ENCODE measurements at places on chromosomes 7 and 10. TPM values are rescaled to one million over a fixed set of nuclear protein-coding genes. Genes with fewer than 3 reads are reported as not detected.

GRCh38 chr10:112202561-112203241 is 19.1 kb upstream of the GPAM start:
- DNase-seq, result no peak

GRCh38 chr7:113207441-113207840 is 89.1 kb upstream of the SMIM30 start:
- DNase-seq, result no peak

DNA sequence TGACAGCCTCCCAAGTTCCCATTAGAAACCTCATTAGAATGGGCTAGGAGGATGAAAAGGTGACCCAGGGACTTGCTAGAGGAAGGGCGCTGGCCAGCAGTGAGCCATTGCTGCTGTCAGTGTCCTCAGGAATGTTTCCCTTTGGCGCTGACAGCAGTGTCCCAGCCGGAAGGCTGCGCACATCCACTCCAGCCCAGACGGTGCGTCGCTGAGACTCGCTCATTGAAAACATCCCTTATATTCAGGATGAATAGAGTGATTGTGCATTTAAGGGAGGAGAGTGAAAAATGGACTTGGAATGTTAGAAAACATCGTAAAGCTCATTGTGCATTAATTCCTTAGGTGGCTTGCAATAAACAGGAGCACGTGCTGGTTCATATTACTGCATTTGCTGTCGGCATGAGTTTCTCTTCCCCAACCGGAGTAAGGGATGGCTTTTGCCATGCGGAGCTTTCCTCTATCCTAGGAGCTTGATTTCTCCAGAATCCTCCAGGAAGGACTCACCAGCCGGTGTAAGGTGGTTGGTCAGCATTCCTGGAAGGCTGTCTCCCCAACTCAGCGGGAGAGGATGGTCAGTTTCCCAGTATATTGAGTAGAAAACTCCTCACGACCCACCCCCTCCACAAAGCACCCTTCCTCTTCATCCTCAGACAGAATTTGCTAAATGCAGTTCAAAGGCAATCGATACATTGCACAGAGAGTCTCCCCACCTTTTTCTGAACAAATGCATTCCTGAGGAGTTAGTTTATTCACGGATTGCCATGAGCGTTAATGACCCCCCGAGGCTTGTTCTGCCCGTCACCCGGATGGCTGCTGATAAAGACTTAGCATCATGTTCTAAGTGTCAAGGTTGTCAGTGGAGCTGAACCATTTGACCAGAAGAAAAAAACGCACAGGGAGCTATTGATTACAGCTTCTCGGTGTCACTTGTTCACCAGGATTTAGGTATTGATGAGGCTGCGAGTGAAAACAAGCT is 201.8 kb downstream of the EBF3 start:
- DNase-seq, result no peak

GRCh38 chr10:47031211-47031900 is 120.1 kb downstream of the PTPN20 start:
- no peak for DNase-seq

- no peak for DNase-seq
These were observed 102.9 kb upstream of the FAM20C start for GRCh38 chr7:89232-90019.

DNA sequence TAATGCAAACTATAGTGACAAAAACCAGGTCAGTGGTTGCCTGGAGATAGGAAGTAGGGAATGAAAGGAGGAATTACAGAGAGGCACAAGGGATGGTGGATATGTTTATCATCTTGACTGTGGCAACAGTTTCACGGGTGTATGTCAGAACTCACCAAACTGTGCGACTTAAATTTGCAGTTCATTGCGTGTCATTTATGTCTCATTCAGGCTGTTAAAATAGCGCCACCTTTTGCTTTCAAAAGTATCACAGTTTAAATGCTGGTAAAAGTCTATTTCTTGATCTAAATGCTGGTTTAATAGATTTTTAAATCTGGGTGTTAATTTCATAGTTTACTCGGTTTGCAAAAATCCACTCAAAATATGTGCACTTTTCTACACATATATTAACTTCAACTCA is 51.0 kb downstream of the PTTG1IP2 start:
- peak; percentile 68 for DNase-seq

- no peak for DNase-seq
These were observed 500 bp downstream of the FAM107B start for GRCh38 chr10:14774214-14774580.

DNA sequence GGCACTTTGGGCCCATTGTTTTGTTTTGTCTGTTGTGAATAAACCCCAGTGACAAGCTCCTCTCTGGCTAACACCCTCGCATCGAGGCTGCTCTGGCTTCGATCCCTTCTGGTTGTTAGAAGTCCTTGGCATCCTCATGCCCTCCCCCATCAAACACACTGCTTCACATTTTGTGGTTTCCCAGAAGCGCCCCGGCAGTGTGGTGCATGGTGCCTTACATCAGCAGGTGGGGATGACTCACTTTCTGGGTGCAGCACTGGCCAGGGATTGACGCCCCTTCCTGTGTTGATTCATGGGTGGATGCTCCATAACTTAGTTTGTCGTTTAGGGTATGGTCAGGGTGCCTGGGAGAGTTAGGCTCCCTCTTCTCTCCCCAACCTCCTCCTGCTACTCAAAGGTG is 51.4 kb downstream of the PLPP4 start:
- no peak for DNase-seq

DNA sequence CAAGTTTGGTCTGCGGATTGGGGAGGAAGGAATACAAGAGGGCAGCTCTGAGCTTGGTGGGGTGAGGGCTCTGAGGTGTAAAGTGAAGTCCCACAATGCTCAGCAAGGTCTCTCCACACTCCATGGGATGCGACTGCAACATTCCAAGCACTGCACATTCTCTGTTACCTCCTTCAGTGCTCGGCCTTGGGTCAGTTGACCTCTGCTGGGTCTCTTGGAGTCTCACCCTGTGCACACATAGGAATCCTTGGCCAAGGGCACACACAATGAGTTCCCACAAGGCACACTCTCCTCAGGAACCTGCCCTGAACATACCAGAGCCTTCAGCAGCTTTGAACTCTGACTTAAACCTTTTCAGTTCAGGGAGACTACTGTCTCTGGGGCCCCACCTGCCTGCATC is 2.4 kb upstream of the WDFY4 start:
- DNase-seq, result no peak

- DNase-seq, result no peak
These were observed 281.9 kb downstream of the EXOC4 start for GRCh38 chr7:133534816-133535215.

- no peak for DNase-seq
These were observed 11.1 kb upstream of the PRKG1 start for GRCh38 chr10:51063166-51063565.

GRCh38 chr10:128499956-128500355 is 373.7 kb upstream of the MKI67 start:
- DNase-seq, result no peak

DNA sequence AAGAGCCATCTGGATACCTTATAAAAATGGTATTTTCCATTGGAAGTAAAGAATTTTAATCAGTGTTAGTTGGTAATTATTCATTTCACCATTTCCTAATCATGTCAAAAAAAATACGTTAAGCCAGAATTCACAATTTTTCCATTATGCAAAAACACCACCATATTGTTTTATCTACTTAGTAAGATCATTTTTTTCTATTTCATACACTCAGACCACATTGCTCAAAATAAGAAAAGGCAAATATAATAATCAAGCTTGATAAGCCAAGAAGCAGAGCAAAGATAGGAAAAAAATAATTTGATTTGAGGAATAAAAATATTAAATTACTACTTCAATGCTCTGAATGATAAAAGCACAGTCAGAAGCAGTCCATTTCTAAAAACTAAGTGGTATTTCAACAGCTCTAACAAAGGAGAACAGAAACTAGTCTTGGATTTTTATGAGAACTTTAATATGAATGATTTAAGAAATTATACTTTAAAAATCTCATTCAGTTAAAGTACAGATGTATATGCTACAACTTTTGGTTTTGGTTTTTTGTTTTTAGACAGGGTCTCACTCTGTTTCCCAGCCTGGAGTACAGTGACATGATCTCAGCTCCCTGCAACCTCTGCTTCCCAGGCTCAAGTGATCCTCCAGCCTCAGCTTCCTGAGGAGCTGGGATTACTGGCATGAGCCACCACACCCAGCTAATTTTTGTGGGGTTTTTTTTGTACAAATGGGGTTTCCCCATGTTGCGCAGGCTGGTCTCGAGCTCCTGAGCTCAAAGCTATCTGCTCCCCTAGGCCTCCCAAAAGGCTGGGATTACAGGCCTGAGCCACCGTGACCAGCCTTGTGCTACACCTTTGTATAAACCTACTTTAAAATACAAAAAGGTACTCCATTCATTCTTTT is 46.6 kb downstream of the LRRN3 start:
- DNase-seq, result no peak

- no peak for DNase-seq
These were observed 98.3 kb downstream of the KCNMA1 start for GRCh38 chr10:77539147-77539935.

GRCh38 chr7:107937531-107937930 is 46.5 kb downstream of the DLD start:
- DNase-seq, result no peak

DNA sequence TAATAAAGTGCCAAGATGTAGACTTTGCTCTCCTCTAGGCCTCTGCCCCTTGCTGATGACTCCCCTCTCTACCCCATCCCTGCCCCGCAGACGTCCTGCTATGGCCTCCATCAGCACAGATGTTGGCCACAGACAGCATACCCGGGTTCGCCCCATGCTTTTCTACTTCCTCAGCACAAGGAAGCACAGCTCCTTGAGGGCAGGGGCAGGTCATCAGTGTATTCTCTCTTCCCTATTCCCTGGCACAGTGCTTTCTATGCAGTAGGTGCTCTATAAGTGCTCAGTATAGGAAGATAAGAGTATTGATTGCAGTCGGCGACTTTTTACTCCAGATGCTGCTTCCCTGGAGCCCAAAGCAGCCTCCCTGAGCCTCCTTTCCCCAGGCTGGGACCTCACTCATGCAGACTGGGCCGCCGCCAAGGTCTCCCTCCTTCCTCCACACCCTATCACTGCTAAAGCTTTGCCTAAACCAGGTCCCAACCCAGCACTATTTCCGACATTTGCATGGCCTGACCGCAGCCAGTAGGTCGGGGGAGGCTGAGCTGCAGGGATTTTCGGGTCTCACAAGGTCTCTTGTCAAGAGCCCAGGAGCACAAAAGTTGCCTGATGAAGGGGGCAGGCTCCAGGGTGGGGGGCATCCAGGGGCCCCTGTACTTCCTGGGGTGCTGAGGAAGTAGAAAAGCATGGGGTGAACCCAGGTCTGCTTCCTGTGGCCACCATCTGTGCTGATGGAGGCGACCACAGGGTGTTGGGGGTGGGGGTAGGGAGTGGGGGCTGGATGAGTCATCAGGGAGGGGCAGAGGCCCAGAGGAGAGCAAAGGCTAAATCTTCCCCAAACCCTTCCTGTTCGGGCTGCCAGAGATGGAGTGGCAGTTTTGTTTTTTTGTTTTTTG is 8.0 kb downstream of the CALHM3 start:
- DNase-seq, result no peak

- peak; percentile 67 for DNase-seq
These were observed 2.0 kb downstream of the ZMIZ1 start for GRCh38 chr10:79070606-79071395.

DNA sequence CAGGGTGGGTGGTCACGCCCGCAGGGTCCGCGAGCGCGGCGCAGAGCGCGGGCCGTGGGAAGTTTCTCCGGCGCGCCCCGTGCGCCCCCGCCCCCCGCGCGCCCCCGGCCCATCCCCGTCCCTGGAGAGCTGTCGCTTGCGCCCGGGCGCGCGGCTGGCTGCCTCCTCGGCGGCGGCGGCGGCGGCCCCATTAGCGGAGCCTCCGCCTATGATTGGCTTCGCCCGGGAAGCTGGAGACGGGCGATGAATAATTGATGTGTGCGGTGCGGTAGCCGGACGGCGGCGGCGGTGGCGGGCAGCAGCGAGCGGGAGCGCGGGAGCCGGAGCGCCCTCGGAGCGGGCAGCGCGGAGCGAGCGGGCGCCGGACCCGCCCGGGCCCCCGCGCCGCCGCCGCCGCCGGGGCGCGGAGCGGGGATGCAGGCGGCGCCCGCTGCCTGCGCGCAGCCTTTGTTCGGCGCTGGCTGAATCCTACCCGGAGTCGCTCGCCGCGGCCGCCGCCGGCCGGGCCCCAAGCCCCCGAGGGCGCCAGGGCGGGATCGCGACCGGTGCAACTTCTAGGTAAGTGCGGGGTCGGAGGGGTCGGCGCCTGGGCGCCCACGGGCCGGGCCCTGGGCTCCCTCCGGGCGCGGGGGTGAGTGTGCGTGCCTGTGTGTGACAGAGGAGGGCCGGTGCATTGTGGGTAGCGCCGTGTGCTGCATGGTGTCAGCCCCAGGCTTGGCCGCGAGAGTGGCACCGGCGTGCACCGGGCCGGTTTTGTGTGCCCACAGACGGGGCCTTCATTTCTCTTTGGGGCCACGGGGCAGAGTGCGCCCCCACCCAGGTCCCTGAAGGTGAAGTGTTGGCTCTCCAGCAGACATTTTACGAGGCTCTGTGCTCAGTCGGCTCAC is 103.8 kb upstream of the PPIF start:
- no peak for DNase-seq

PTF1A gene
- not detected for total RNA-seq

RINT1 gene
- total RNA-seq, result 12.8 TPM

GNAI1 gene
- total RNA-seq, result 26.4 TPM

PON3 gene
- 0.77 TPM for total RNA-seq

EN2 gene
- 0.75 TPM for total RNA-seq

HYAL4 gene
- total RNA-seq, result not detected

GJC3 gene
- total RNA-seq, result not detected

SKIDA1 gene
- total RNA-seq, result 1.3 TPM

NUPR2 gene
- not detected for total RNA-seq

HBP1 gene
- 29.4 TPM for total RNA-seq

TMEM176B gene
- not detected for total RNA-seq

JCAD gene
- 19.1 TPM for total RNA-seq

PTPRZ1 gene
- total RNA-seq, result not detected

IDI1 gene
- 23.9 TPM for total RNA-seq

PIP gene
- total RNA-seq, result not detected

CYP3A5 gene
- total RNA-seq, result 0.74 TPM

Measured in NCI-H460 (cell line).